ENCODE measurements at places on chromosomes 6 and 20.

DNA sequence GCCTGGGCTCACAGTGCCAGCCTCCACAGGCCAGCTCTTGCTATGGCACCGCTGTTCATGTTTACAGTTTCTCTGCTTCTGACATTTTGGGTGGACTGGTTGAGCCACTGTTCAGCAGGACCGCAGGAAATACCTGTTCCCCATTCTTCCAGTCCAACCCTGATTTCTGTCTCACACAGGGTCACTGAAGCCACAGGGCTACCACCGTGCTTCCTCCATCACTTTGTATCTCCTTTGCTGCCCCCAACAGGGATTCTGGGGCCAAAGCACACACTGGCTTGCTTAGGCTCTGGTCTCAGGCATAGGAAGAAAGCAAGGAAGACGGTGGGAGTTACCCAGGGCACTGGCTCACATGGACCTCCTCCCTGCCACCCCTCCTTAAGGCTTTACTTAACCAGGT, 164.5 kb downstream of the UNC5CL start:
- no peak for DNase-seq

DNA sequence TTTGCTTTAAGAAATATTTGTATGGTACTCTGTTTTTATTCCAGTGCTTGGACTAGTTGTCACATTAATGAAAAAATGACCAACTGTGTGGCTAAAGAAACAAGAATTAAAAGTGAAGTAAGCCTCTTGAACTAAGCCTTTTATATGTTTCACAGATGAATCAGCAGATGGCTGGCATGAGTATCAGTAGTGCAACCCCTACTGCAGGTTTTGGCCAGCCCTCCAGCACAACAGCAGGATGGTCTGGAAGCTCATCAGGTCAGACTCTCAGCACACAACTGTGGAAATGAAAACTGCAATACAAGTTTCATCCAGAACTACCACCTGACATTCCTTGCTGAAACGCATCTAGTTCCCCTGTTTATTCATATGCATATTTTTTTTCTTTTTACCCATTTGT, 96.8 kb downstream of the B3GAT2 start:
- DNase-seq, result no peak

DNA sequence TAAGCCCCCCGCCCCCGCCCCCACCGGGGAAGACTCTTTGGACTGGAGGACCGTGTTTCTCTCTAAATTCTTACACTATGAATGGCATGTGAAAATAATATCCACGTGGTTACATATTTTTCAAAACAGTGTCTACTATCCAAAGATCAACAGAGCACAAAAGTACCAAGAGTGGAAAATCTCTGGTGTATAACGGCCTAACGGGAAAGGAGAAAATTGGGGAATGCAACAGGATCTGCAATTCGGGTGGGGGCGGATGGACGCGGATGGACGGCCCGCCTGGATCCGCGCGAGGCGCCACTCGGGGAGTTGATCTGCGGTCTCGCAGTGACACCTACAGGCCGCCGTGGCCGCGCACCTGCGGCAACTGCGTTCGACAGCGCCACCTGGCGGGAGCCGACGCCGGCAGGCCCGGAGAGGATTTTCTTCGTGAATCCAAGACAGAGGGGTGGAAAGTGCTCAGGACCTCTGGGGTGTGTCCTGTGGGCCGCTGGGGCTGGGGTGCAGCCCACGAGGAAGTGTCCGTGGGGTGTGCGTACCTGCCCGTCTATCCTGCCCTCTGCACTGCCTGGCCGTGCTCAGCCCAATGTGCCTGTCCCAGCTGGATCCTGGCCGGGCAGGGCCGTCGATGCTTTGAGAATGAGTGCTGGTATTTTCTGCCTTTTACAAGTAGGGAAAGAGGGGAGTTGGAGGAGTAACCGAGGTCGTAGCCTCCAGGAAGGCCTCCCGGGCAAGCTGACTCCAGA, 18.6 kb downstream of the ANKRD60 start:
- peak; percentile 77 for DNase-seq

- DNase-seq, result no peak
Measured at GRCh38 chr6:7086488-7086887, 21.3 kb upstream of the RREB1 start.

GRCh38 chr20:58651946-58652605, 993 bp downstream of the STX16 start:
- DNase-seq, result peak; percentile 83

DNA sequence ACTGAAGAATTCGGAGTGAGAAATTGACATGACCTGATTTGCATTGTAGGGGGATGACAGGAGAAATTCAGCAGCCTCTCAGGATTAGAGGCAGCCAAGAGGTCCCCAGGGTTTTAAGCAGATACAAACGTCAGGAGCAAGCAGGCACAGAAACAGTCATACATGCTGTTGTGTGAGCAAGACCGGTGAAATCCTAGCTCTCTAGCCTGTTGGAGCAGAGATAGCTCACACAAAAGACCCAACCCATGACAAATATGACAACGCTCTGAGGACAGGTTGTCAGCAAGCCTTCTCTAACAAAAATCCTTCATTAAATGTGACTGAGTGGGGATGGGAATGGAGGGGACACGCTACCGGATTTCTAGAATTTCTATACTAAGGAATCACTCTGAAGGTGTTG, 23.0 kb upstream of the AKAP12 start:
- DNase-seq, result no peak

All from effector CD8-positive, alpha-beta T cell (primary cell).